ENCODE measurements at places on chromosomes 5 and 9.
A peak's percentile ranks its signal among the peaks of the same experiment; 100 is the strongest.

GRCh38 chr5:169354263-169354662, 53.3 kb upstream of the SLIT3 start:
- no peak for DNase-seq

GRCh38 chr9:121990600-121991306, 102.4 kb downstream of the TTLL11 start:
- DNase-seq, result no peak

DNA sequence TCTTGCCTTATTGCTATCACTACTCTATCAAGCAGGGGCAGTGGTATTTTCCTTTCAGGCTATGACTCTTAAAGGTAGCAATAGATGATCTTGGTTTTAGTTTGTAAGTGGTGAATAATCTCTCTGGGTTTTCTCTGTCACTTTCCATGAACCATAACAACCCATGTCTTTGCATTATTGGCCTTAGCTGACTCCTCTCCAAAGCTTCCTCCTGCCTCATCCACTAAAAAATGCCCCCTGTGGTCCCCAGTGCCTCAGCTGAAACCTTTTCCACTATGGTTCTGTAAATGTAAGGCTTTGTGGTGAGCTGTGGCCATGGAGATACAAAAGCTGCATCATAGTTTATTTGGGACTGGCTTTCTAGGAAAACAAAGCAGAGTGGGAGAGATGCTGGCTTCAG, 128.8 kb downstream of the GPBP1 start:
- DNase-seq, result no peak

DNA sequence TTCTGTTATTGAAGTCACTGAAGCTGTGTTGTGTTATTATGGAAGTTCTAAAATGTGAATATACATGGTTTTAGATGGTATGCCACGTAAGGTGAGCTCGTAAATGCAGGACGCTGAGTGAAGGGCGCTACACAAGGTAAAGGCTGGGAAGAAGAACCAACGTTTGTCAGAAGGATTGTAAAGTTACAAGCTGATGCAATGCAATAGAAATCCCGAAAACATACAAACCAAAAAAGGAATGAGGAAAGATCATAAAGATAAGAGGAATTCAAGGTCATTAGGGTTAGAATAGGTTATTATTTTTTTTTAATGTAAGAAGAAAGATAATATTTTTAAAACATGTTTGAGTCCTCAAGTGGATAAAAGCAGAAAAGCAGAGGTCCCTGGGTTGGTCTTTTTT, 538.6 kb downstream of the CDH12 start:
- no peak for DNase-seq

- DNase-seq, result no peak
These were observed 7.4 kb downstream of the EEIG1 start for GRCh38 chr9:127973169-127974000.

DNA sequence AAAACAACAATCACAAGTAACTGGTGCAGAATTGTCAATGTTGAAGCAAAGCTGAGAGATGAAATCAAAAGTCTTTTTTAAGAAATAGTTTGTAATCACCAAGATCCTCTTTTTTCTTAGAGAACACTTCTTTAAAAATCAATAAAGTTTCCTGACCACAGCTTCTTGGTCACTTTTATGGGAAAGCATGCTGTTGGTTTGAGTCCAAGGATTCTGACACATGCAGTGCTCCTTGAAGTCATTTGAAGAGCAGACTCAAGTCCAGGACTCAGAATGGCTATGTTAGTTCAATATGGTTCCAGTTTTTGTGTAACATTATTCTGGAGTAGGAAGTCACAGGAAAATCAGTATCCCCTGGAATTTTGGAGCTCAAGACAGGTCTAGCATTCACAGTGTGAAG, 480.6 kb downstream of the NR2F1-AS1 start:
- no peak for DNase-seq

DNA sequence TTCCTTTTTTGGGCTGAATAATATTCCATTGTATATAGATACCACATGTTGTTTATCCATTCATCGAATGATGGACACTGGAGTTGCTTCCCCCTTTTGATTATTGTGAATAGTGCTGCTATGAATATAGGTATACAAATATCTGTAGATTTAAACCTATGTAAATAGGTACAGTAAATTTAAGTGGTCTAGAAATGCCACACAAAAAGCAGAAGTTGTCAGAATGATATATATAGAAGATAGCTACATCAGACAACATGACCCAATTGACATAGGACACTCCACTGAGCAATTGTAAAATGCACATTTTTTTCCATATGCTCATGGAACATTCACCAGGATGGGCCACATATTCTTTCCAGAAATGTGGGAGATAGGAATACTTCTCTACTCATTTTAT, 77.6 kb downstream of the SMIM15 start:
- DNase-seq, result no peak

DNA sequence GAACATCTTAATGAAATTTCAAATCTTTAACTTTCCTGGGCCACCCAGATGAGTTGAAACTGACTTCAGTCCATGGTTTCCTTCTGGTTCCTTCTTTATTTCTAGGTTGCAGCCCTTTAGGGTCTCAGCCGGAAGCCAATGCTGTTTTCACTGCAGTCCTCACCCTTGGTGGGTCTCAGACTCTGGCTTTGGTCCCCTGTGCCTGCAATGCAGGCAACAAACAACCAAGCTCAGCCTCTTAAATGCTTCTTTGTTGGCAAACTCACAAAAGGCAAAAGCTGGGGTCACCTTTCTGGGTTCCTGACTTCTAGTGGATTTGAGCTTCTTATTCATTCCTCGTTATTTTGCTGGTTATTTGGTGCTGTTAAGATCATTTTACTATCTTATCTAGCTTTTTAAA, 19.3 kb upstream of the APC start:
- no peak for DNase-seq

GRCh38 chr5:134948911-134949310, 18.8 kb upstream of the CATSPER3 start:
- no peak for DNase-seq

GRCh38 chr5:145629047-145629446, 206.1 kb downstream of the PRELID2 start:
- no peak for DNase-seq

DNA sequence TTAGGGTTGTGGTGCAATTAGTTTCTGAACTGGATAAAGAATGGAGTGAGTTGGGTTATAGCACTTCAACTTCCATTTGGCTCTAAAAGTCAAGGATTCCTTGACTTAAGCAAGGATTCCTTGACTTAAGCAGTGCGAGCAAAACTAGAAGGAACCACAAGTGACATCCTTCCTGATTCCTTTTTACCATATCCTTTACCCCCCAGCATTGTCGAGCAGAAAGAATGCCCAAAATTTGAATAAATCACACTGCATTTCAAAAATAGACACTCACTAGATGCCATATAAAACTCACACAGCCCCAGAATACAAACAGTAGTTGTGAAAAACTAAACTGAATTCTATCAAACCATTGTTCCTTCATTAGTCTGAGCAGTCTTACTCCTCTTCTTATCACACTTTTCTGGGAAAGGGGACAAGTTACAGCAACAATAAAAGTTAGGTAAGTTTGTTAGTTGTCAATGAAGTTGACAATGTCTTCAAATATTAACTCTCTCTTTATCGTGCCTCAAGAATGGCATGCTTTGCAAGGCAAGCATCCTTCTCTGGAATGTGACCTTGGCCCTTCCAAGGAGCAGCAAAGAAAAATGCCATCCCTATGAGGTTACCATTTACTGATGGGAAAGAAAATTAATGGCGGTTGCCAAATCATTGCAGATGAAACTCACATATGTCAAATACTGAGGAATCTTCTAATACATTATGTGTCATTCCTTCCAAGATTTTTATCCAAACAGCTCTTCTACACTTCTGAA, 273.3 kb upstream of the ANKRD55 start:
- no peak for DNase-seq

DNA sequence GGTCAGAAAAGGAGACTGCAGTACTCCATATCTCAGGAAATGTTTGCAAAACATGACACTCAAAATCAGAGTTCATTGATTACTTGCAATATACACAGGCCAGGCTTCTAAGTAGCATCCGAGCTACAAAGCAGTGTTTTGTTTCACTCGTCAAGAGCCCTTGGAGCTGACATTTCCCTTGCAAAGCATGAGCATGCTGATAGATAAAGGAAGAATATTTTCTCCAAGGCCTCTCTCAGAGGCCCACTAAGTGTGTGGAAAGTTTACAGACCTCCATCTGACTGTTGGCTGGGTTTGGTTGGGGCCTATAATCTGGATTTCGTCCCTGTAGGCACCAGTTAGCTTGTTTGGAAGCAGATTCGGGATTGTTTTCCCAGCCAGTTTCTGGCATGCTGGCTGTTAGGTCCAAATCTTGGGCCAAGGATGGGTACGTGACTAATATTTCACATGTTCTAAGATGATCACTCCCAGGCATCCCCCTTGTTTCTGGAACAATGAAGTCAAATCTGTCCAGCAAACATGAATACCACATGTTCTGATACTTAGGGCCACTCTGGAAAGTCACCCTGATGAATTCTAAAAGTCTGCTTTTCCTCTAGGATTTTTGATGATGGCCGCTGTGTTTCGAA, 161.3 kb downstream of the RFK start:
- no peak for DNase-seq

DNA sequence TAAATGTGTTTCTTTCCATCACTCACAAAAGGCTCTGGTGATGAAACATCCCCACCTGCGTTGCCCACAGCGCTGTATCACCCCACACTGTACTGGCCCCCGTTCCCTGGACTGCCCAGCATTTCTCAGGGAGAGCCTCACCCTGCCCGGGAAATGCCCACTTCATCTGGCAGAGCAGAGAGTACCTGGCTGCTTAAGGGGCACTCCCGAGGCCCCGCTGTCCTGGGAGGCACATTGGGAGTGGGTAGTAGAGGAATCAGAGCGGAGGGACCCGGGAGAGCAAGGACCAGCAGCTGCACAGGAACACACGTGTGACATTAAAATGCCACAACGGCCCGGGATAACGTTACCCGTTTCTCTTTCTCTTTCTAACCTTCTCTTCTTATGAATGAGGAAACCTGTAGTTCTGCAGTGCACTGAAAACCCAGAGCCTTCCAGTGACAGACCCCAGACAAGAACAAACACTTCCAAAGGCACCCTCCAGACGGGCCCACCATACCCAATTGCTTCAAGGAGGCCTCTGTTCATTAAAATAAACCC, 110.0 kb downstream of the ROR2 start:
- no peak for DNase-seq

DNA sequence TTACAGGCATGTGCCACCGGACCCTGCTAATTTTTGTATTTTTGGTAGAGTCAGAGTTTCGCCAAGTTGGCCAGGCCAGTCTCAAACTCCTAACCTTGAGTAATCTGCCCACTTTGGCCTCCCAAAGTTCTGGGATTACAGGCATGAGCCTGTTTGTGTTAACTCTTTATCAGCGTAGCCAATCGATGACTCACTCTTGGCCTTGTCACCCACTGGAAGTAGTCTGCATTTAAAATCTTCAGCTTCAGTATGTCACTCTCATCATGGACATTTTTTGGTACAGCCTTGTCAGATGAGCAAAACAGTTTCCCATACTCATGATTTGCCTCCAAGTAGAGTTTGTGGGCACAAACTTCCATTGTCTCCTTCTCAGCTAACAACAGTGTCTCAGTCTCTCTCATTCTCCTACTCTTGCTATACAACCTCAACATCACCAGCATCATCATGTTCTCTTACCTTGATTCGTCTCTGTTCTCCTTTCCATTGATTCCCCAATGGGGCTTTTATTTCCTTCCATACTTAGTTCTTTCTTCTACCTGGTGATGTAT, 22.5 kb downstream of the MUSK start:
- no peak for DNase-seq

GRCh38 chr5:136159457-136159856, 26.8 kb downstream of the SMAD5 start:
- DNase-seq, result no peak

DNA sequence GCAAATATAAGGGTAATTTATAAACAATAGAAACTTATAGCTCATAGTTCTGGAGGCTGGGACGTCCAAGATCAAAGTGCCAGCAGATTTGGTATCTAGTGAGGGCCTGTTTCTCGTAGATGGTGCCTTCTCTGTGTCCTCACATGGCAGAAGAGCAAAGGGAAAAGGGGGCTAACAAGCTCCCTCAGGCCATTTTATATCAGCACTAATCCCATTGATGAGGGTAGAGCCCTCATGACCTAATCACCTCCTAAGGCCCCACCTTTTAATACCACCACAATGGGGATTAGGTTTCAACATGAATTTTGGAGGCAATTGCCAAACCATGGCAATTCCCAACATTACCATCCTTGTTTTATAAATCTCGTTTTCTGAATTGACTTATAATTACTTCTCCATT, 259.8 kb downstream of the ARRDC3 start:
- no peak for DNase-seq

DNA sequence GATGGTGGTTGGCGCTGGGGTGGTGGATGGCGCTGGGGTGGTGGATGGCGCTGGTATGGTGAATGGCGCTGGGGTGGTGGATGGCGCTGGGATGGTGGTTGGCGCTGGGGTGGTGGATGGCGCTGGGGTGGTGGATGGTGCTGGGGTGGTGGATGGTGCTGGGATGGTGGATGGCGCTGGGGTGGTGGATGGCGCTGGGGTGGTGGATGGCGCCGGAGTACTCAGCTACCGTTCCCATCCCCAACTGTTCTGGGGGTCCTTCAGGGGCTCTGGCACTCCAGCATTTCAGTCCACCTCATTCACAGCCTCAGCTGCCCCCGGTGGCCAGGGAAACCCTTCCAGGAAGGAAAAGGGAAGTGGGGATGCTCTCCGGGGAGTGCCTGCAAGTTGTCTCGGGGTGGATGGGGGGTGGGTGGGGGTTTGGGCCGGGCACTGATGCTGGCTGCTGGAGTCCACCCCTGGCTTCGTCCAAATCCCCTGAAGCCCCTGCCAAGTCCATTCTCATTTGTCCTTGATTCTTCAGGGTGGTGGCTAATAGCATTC, 147.3 kb upstream of the COL5A1 start:
- no peak for DNase-seq

GRCh38 chr5:39482098-39482497, 57.3 kb upstream of the DAB2 start:
- DNase-seq, result no peak

DNA sequence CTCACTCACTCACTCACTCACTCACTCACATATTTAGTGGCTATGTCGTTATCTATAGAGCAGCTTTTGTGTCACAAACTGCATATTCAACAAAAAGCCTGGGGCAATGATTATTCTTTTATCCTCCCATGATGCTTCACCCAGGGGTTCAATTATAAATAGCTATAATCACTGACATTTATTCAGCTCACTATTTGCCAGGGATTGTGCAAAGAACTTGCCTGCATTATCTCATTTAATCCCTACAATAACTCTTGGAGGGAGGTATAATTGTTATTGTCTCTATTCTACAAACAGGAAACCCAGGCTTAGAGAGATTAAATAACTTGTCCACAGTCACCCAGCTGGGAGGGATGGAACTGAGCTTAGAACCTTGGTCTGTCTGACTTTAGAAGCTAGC, 298.0 kb upstream of the MSX2 start:
- no peak for DNase-seq

DNA sequence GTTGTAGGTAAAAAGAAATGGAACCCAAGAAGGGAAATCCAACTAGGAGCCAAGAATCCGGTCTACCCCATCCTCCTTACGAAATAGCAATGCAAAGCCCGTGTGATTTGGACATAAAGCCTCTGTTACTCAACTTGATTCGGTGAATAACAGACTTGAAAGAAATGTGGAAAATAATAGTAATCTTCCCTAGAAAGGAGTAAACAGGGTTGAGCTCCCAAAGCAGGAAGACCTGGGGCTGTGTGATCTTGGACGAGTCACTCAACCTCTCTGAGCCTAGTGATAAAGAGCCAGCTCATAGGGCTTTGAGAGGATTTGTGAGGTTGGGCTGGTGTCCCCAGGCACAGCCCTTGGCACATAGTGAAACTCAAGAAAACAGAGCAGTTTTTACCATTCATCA, 42.7 kb upstream of the IL17B start:
- DNase-seq, result no peak

- no peak for DNase-seq
These were observed 46.1 kb downstream of the SLC25A46 start for GRCh38 chr5:110784901-110785300.

- DNase-seq, result peak; percentile 36
These were observed 41.2 kb downstream of the DBH start for GRCh38 chr9:133677126-133678010.
